ENCODE measurements at places on chromosomes 3 and 15.

GRCh38 chr15:60351066-60351465 is 46.7 kb downstream of the ANXA2 start:
- DNase-seq, result no peak

DNA sequence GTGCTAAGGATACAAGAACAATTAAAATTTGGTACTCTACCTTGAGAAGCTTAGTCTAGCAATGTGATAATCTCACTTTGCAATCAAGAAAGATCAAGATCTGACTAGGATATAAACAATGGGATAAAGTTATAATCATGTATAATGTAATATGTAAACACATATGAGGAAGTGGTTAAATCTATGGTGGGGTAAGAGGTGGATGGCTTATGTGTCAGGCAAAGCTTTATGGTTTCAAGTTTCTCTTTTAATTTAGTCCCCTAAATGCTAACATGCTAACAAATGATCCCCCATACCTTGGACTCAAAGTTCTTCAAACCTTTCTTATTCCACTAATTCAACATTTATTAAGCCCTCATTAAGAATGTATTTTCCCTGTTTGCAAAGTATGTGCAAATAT is 2.5 kb downstream of the RSL24D1 start:
- no peak for DNase-seq

GRCh38 chr3:101634591-101635196 is 42.2 kb downstream of the ZBTB11 start:
- no peak for DNase-seq

GRCh38 chr3:8736436-8736835 is 2.8 kb downstream of the CAV3 start:
- no peak for DNase-seq

GRCh38 chr15:100732211-100733055 is 130.0 kb downstream of the ASB7 start:
- DNase-seq, result no peak

DNA sequence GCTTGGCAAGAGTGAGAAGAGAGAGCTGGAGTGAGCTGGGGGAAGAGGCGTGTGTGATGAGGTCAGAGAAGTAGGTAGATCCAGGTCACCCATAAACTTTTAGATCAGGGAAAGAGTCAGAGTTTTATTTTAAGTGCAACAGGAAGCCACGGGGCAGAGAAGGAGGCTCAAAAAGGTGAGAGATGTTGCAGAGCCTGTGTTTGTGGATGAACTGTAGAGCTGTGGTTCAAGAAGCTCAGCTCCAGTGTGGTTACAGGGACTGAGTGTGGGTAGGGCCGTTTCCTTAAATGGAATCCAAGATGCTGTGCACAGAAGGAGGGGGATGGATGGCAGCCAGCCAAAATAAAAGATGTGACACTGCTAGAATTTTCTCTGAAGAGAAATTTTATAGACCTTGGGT is 337.2 kb downstream of the SATB1 start:
- no peak for DNase-seq

DNA sequence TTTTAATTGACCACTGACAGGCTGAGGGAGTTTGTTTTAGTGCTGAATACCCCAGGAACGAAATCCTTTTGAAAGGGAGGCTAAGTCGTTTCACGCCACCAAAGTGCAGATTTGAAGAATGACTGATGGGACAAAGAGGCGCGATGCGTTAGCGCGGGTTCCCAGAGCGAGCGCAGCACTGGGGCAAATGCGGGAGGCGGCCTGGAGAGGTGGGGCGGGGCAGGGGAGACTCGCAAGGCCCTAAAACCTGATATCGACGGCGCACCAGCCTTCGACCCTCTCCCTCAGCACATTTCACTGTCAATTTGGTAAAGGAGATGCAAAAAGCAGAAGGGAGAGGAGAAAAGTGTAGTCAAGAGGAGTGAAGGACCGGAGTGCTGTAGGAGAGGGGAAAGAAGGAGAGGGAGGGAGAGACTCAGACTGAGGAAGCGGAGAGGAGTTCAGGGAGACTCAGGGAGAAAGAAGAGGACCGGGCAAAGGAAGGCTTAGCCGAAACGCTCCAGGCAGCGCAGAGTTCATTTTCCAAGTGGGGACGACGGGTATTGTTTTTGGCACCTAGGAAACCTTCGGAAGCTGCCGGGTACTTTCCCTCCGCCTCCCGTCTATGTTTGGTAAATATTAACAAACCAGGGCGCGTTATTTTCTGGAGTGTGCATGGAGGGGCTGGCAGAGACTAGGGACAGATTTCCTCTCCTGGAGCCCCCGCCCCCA is 3.8 kb upstream of the FOXB1 start:
- DNase-seq, result peak; percentile 53

DNA sequence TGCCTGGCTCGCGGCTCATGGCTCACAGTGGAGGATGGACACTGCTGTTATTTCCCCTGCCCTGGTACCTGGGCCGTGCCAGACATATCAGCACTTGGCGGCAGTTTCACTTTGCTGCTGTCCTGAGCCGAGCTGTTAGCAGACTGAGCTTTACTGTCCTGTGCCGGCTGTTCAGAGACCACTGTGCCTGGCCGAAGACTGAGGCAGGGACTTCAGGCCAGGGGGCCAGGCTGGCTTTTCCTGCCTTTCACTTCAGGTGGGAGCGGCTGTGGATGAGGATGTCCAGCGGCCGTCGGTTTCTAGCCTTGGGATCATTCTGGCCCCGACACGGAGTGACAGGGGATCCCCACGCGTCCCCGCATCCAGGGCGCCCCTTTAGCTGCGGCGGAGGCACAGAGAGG is 1.1 kb downstream of the ATP10A start:
- DNase-seq, result no peak

- no peak for DNase-seq
These were observed 15.3 kb downstream of the ST8SIA2 start for GRCh38 chr15:92409006-92409405.

DNA sequence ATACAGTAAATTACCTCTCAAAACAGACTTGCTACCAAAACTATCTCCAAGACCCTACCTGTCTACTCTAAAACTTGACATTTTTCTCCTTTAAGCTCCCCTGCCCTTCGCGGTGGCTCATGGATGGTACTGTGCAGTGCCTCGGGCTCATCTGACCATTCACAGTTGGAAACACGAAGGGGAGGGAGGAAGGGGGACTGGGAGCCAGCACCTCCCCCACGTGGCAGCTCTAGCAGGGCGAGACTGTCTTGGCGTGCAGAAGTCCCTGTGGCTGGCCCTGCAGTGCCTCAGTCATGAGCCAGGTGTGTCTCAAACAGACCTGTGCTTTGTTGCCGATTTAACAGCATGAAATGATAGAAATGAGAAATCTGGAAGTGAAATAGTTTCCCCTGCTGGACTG is 372.0 kb downstream of the GABRG3 start:
- no peak for DNase-seq

DNA sequence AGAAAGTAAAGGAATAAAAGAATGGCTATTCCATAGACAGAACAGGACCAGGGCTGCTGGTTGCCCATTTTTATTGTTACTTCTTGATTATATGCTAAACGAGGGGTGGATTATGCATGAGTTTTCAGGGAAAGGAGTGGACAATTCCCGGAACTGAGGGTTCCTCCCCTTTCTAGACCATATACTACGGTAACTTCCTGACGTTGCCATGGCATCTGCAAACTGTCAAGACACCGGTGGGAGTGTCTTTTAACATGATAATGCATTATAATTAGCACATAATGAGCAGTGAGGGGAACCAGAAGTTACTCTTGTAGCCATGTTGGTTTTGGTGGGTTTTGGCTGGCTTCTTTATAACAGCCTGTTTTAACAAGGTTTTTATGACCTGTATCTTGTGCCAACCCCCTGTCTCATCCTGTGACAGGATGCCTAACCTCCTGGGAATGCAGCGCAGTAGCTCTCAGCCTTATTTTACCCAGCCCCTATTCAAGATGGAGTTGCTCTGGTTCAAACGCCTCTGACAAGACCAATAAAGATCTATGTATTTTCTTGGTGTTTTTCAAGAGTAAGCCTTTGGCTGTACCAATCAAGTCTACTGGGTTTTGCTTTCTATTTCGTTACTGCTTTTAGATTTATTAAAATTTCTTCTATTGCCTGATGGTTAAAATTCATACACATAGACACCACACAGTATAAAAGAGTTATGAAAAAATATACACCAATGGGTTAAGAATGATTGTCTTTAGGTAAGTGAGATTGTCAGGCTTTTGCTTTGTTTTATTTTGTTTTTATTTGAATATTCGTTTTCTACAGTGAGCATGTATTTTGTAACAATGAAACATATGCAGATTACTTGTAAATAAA is 37.4 kb upstream of the CTDSPL start:
- no peak for DNase-seq

All from C1 segment of cervical spinal cord (tissue), 14 donors.